MV-4-11 (cell line): ENCODE measurements at places on chromosomes 7 and 10.

- no peak for DNase-seq
These were observed 683.1 kb upstream of the POM121L12 start for GRCh38 chr7:52352013-52352981.

GRCh38 chr7:131924857-131925256, 368.4 kb upstream of the PODXL start:
- no peak for DNase-seq

DNA sequence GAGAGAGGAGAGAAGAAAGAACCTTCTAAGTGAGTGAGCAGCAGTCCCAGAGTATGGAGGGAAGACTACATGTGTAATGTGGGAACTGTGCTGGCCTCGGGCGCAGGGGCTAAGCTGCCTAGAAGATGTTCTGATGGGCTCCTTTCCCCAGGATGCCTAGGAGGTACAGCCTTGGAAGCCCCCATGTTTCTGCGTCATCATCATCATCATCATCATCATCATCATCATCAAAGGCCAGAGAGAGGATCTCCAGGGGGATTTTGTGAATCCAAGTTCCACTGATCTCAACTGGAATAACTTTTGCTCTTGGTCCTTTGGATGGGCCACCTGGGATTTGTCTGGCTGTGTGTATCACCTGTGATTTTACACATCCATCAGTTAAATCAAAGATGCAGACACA, 86.0 kb downstream of the BUB3 start:
- DNase-seq = no peak

DNA sequence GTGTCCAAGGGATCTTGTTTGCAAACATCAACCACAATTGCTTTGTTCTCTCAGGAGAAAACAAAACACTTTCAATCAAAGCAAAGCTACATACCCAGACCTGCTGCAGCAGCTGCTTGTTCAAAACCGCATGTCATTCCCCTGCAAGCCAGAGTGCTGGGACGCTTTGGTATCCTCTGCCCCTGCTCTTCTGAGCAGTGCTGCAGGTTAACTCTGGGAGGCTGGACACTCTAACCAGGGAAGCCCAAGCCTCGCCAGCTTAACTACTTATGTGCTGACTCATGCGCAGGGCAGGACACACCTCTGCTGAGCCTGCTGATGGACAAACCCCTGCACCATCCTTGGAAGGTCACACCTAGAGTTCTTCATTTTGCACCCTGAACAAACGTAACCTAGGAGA, 28.2 kb upstream of the ASAH2 start:
- no peak for DNase-seq

- DNase-seq = no peak
These were observed 44.0 kb upstream of the VDAC2 start for GRCh38 chr10:75166623-75166972.
